Activated naive CD8-positive, alpha-beta T cell treated with anti-CD3 and anti-CD28 coated beads for 36 hours (primary cell): ENCODE measurements at places on chromosomes 3 and 15. TPM values are rescaled to one million over a fixed set of nuclear protein-coding genes. Genes with fewer than 3 reads are reported as not detected.

DNA sequence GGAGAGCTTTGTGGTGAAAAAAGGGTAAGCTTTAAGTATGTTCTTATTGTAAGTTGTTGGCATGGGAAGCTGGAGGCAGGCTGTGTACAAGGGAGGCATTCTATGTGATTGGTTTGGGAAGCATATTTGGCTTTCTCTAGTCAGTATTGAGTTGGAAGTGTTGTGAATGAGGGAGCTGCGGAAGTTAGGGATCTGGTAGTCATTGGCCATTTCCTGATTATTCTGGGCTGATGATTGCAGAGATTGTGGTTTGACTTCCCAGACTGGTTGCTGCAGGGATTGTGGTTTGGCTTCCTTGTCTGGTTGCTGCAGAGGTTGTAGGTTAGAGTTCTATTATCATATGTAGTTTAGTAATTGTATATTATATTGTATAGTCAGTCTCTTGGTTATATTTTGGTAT is 21.0 kb downstream of the STXBP5L start:
- DNase-seq = no peak
- H3K27ac ChIP-seq = no peak overlapping the region
- no peaks in the 10 kb centered on the region for H3K36me3 ChIP-seq
- no peak overlapping the region for H3K4me3 ChIP-seq
- no peaks in the 10 kb centered on the region for H3K27me3 ChIP-seq

GRCh38 chr3:149384911-149385321 is 7.5 kb upstream of the TM4SF1 start:
- H3K27ac ChIP-seq = no peak overlapping the region
- H3K4me3 ChIP-seq = no peak overlapping the region
- peaks cover 3% of the 10 kb centered on the region for H3K27me3 ChIP-seq
- DNase-seq = no peak
- H3K36me3 ChIP-seq = no peaks in the 10 kb centered on the region

GRCh38 chr15:23565395-23566070 is at the start of gene MKRN3:
TSS of gene MKRN3 (plus strand) at chr15:23565674. CDS start at chr15:23565783, 109 bp downstream.
- H3K4me3 ChIP-seq = peak within 1 kb of the TSS; percentile 75
- H3K27ac ChIP-seq = peak within 1 kb of the TSS; percentile 79
- no peaks in the 10 kb centered on the region for H3K36me3 ChIP-seq
- DNase-seq = peak; percentile 21
- peaks cover 3% of the 10 kb centered on the region for H3K27me3 ChIP-seq

- no peak overlapping the region for H3K27ac ChIP-seq
- peaks cover 7% of the 10 kb centered on the region for H3K36me3 ChIP-seq
- DNase-seq = no peak
- H3K4me3 ChIP-seq = no peak overlapping the region
- H3K4me1 ChIP-seq = peaks cover 14% of the 10 kb centered on the region
These were observed 4.0 kb upstream of the MGA start for GRCh38 chr15:41656188-41656587.

The MYLK gene
- not detected for total RNA-seq

- H3K27me3 ChIP-seq = peaks cover 12% of the 10 kb centered on the region
- H3K27ac ChIP-seq = no peak overlapping the region
- H3K36me3 ChIP-seq = no peaks in the 10 kb centered on the region
These were observed 208.1 kb upstream of the NR2F2 start for GRCh38 chr15:96122077-96123027.

DNA sequence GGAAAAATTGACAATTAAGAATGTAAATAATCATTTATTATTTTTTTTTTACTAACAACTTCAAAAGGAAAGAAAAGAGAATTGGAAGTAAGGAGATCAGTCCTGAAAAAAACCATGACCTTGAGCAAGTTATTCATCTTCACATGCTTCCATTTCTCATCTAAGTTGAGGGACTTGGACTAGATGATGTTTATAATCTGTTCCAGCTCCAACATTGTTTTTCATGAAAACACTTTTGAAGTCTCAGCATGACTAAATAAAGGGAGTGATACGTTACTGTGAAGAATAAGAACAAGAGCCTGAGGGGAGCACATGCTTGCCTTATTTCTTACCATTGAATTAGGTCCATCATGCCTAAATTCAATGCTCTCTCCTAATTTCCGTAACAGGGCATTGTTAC is 95.7 kb downstream of the STRIT1 start:
- H3K27ac ChIP-seq = no peak overlapping the region
- H3K4me3 ChIP-seq = no peak overlapping the region
- no peak for DNase-seq
- H3K36me3 ChIP-seq = no peaks in the 10 kb centered on the region

GRCh38 chr15:72925661-72926060 is 126.6 kb upstream of the NEO1 start:
- DNase-seq = no peak
- H3K4me1 ChIP-seq = peaks cover 2% of the 10 kb centered on the region
- H3K4me3 ChIP-seq = no peak overlapping the region
- no peaks in the 10 kb centered on the region for H3K36me3 ChIP-seq
- H3K27me3 ChIP-seq = peaks cover 40% of the 10 kb centered on the region

The IP6K1 gene
- total RNA-seq = 24.1 TPM

The JAGN1 gene
- 49.0 TPM for total RNA-seq

GRCh38 chr3:143302638-143303171 is 183.1 kb downstream of the CHST2 start:
- DNase-seq = no peak
- H3K27me3 ChIP-seq = no peaks in the 10 kb centered on the region
- H3K4me1 ChIP-seq = peaks cover 35% of the 10 kb centered on the region
- no peak overlapping the region for H3K27ac ChIP-seq

DNA sequence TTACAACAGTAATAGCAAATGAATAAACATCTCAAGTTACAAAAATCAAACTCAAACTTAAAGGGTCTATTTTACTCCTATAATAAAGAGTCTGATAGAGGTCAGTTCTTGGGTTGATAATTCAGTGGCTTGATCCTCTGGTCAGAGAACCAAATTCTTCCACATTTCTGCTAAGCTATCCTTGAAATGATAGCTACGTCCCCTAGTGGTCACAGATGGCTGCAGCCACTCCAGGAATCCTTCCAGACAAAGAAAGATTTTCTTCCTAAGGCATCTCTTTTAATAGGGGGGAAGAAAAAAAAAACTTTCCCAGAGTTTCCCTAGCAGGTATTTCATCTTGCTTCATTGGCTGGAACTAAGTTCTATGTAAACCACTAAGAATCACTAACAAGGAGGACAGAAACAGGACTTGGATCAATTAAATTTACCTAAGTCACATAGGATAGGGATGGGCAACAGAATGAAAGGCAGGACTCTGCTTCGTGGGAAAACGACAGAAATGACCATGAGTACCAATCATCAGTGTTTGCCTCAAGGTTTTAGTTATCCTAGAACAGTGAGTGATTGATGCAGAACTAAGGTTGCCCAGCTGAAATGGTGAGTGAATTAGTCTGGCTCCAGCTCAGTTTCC is 160.7 kb downstream of the STAC start:
- H3K27ac ChIP-seq = no peak overlapping the region
- H3K4me1 ChIP-seq = no peaks in the 10 kb centered on the region
- H3K4me3 ChIP-seq = no peak overlapping the region
- no peak for DNase-seq
- peaks cover 1% of the 10 kb centered on the region for H3K36me3 ChIP-seq

- peaks cover 6% of the 10 kb centered on the region for H3K27me3 ChIP-seq
- H3K4me3 ChIP-seq = no peak overlapping the region
- DNase-seq = no peak
These were observed 165.5 kb downstream of the FBLN2 start for GRCh38 chr3:13714251-13714916.

DNA sequence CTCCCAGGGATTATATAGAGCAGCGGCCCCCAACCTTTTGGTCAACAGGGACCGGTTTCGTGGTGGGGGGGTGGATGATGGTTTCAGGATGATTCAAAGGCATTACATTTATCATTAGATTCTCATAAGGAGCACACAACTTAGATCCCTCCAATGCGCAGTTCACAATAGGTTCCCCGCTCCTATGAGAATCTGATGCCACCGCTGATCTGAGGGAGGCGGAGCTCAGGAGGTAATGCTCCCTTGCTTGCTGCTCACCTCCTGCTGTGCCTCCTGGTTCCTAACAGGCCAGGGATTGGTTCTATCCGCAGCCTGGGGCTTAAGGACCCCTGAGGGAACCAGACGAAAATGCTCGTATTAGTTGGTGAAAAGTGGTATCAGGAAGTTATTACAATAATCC is 1.3 kb upstream of the HACD2 start:
- DNase-seq = peak; percentile 57
- no peak overlapping the region for H3K4me3 ChIP-seq
- peaks cover 47% of the 10 kb centered on the region for H3K36me3 ChIP-seq
- H3K4me1 ChIP-seq = peaks cover 23% of the 10 kb centered on the region
- no peaks in the 10 kb centered on the region for H3K27me3 ChIP-seq
- no peak overlapping the region for H3K27ac ChIP-seq

GRCh38 chr3:50652709-50653108 is 22.0 kb upstream of the DOCK3 start:
- peaks cover 29% of the 10 kb centered on the region for H3K4me1 ChIP-seq
- H3K27me3 ChIP-seq = no peaks in the 10 kb centered on the region
- H3K4me3 ChIP-seq = no peak overlapping the region
- peak; percentile 47 for DNase-seq
- H3K27ac ChIP-seq = peak overlapping the region; percentile 23
